ENCODE measurements at places on chromosomes 4 and X.

- DNase-seq: no peak
Observed at GRCh38 chrX:75291611-75292010, 17.7 kb downstream of the UPRT start.

GRCh38 chrX:70398899-70399298 is 24.2 kb upstream of the GDPD2 start:
- DNase-seq: no peak

DNA sequence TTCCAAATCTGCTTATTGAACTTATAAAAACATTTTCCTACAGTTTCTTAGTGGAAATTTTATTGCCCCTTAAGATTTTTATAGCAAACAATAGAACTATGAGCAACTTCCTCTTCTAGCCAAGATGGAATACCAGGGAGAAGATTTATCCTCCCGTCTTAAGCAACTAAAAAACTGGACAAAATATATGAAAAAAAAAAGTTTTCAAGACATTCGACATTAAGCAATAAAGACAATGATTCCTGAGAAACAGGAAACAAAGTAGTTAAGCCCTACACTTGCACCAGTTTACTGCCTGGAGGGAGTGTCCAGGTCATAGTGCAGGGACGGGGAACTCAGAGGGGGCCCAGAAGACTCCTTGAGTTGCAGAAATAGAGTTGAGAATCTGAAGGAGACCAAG is 516.1 kb upstream of the DIPK2B start:
- no peak for DNase-seq

- peak; percentile 42 for DNase-seq
Observed at GRCh38 chrX:34656842-34657725, at the start of gene TMEM47. Gene TMEM47, minus strand, starts transcription at chrX:34657285. Its CDS starts 256 bp downstream, at chrX:34657029.

GRCh38 chrX:94121799-94122198 is 447.8 kb downstream of the FAM133A start:
- no peak for DNase-seq

GRCh38 chr4:42750856-42751255 is 94.0 kb upstream of the ATP8A1 start:
- DNase-seq: no peak

DNA sequence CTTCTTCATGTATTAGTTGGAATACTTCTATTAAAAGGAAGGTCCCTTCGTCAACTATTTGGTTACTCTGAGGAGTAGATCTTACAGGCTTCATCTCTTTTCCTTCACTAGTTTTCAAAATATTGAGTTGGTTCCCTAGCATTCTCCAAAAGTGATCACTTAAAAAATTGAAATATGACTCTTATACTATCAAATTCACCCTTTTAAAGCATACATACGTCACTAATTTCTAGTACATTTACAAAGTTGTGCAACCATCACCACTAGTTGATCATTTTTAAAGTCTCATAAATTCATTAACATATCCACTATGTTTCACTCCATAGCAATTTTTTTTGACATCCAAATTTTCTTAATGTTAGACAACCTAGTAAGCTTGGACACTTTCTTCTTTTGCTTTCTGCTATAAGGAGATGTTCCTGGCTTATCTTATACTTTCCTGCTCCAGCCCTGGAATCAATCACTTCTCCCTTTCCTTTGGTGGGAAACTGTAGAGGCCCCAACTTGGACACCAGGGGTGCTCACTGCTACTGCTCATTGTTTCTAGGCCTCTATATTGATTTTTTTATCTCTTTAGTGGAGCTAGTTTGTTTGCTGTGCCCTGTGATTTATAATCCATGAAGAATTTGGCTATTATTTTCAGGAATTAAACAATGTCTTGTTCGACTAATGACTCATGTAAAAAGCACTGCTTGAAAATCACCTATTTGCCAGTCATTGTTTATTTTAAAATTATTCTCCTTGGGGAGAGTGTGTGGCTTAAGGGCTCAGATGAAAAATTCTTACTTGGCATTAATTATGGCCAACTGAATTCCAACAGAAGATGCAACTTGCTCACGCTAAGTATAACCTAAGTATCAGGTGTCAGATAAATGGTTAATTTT is 4.0 kb upstream of the ZFX start:
- no peak for DNase-seq

- no peak for DNase-seq
Observed at GRCh38 chr4:174563399-174563798, 41.1 kb upstream of the HPGD start.

- no peak for DNase-seq
Observed at GRCh38 chrX:123088331-123088730, 95.7 kb upstream of the GRIA3 start.

DNA sequence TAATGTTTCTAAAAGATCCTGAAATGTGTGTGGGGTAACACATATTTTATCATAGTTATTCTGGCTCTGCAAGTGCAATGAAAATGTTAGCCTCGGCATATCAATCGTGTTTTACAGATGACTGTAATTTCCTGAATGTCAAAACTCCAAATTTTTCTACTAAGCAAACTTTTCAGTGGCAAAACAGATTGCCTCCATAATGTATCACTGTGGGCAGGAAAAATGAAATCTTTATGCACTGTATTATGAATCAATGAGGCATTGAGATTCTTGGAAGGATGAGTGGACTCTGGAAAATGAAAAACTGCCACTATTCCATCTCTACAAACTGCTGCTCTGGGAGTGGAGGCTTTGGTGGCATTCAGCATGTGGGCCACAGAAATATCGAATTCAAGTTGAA is 160.1 kb upstream of the MBNL3 start:
- DNase-seq: no peak

GRCh38 chr4:16250661-16251365 is 24.5 kb upstream of the TAPT1 start:
- DNase-seq: no peak

GRCh38 chr4:138831948-138832347 is 183.6 kb upstream of the NOCT start:
- no peak for DNase-seq

- DNase-seq: no peak
Observed at GRCh38 chrX:152480269-152481212, 29.4 kb upstream of the GABRA3 start.

- no peak for DNase-seq
Observed at GRCh38 chr4:138010639-138011038, 231.5 kb downstream of the SLC7A11 start.

GRCh38 chr4:53321151-53321983 is 44.5 kb downstream of the SCFD2 start:
- DNase-seq: no peak

- DNase-seq: no peak
Observed at GRCh38 chrX:154058214-154058997, 38.7 kb upstream of the IRAK1 start.

DNA sequence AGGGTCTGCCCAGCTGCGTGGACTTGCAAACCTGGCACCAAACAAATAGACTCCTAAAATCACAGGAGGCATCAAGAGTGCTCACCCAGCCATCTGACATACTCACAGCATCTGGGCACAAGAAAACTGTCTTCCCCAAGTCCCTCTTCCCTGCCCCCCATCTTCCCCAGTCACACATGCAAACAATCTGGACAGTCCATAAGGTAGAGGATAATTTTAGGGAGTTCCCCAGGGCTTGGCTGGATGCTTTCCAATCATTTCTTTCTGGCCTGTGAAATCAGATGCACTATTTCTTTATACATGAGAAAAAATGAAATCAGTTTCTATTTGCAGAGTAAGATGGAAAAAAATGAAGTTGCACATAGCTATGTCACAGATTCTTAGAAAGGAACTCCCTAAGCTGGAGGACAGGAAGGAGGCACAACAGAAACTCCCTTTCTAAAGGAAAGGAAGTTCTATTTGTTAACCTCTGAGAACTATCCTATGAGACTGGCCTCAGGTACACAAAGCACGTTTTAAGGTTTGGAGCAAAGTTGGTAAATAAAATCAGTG is 342.3 kb downstream of the HNRNPD start:
- no peak for DNase-seq

GRCh38 chrX:1598021-1598875 is 6.8 kb downstream of the AKAP17A start:
- no peak for DNase-seq

GRCh38 chr4:7759216-7759615 is 180.4 kb downstream of the AFAP1 start:
- DNase-seq: no peak
